Breast epithelium (tissue), 4 donors: ENCODE measurements at places on chromosomes 11 and 22. TPM values are rescaled to one million over a fixed set of nuclear protein-coding genes. Genes with fewer than 3 reads are reported as not detected.

- peak; percentile 62 for DNase-seq
Observed at GRCh38 chr11:65646958-65647701, 9.2 kb downstream of the SIPA1 start.

DNA sequence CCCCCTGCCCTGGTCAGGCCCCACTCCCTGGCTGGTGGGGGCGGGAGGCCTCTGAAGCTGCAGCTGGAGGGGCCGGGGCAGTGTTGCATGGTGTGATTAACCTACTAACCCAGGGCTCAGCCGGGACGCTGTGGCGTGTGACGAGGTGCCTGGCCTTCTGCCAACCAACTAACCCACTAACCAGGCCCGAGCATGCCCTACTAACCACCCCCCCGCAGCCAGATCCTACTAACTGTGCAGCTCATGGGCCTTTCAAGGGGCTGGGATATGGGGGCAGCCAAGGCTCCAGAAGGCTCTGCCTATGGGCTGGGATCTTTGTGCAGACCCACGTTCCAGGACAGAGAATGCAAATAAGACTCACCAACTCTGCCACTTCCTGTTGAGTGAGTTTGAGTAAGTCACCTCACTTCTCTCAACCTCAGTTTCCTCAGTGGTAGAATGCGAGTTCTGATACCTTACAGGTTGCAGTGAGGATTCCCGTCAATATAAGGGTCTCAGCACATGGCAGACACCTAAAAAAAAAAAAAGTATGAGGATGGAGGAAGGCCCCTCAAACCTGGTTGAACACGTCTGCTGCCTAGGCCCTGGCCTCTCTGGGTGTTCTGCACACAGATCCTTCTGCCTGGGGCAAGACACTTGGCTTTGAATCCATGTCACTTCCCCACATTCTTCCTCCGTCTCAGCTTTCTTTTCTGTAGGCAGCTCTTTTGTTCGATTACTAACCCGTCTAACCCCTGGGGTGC is 14.1 kb downstream of the MIAT start:
- peak; percentile 23 for DNase-seq

DNA sequence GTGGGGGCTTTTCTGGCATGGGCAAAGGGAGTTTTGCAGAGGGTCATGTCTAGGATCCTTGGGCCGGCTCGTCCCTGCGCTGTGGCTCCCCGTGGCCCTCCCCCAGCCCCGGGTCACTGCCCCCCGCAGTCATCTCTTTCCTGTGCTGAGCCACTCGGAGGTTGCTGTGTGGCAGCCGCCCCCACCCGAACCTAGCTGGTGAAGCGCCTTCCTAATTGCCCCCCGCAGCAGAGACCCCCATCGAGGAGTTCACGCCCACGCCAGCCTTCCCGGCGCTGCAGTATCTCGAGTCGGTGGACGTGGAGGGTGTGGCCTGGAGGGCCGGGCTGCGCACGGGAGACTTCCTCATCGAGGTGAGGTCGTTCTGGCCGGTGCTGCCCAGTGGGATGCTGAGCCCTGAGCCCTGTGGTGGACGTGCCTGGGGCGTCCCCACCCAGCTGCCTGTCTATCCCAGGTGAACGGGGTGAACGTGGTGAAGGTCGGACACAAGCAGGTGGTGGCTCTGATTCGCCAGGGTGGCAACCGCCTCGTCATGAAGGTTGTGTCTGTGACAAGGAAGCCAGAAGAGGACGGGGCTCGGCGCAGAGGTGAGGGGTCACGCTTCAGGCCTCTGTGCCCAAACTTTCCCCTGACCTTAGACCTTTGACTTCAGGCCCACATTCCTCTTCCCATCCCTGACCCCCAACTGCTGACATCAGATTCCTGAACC is 32.0 kb downstream of the SHANK3 start:
- no peak for DNase-seq

GRCh38 chr11:34891611-34892010 is 24.6 kb downstream of the APIP start:
- no peak for DNase-seq

- no peak for DNase-seq
Observed at GRCh38 chr22:43227239-43227630, 40.3 kb upstream of the TTLL12 start.

GRIA4 gene
- total RNA-seq = 27.7 TPM

CFAP68 gene
- total RNA-seq = 31.2 TPM

DNA sequence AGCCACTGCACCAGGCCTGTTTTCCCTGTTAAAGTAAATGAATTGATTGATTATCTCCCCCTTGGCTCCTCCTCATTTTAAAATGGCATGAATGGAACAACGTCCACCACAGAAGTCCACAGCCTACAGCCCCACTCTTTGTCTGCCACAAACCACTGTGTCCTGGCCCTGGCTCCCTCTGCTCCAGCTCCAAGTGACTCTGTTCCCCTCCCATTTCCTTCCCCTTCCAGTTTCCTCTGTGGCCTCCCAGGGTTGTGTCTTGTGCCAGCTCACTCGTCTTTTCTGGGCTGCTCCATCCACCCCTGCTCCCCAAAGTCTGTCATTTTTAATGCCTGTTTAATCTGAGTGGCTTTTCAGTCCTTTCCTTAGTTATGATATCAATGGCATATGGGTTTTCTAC is 52.4 kb upstream of the CD5 start:
- DNase-seq = no peak

GRCh38 chr11:1733009-1733715 is 17.2 kb downstream of the IFITM10 start:
- no peak for DNase-seq

DNA sequence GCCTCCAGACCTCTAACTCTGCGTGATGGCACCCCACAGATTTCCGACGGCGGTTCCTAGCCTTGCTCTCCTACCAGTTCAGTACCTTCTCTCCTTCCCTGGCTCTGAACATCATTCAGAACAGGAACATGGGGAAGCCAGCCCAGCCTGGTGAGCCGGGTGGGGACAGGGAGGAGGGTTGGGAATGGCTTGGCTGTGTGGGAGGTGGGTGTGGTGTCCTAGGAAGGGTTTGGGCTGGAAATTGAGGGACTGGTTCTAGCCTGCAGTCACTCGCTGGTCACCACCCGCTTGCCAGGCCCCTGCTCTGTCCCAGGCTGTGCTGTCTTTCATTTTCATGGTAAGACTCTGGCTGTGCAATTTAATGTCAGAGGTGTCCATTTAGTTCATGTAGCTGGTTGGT is 33.9 kb downstream of the NAT10 start:
- DNase-seq = no peak

DNA sequence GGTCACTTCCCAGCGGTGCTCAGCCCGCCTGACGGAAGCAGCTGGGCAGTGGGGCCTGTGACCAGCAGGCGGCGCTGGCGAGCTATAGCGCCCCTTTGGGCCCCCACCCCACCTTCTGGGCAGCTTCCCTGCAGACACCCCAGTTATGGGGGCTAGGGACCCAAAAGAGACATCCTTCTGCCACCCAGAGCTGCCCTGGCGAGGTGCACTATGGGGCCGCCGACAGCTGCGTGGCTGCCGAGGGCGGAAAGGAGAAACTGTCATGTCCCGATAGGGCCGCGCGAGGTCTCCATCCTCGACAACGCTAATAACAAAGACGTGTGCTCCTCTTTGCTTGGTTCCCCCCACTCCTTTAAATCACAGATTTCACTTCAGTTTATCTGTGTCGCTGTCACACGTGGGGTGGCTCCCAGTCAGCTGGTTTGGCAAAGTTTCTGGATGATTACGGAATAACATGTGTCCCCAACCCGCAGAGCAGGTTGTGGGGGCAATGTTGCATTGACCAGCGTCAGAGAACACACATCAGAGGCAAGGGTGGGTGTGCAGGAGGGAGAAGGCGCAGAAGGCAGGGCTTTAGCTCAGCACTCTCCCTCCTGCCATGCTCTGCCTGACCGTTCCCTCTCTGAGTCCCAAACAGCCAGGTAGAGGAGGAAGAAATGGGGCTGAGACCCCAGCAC is 673 bp upstream of the MYO7A start:
- no peak for DNase-seq

KRTAP5-10 gene
- not detected for total RNA-seq

- DNase-seq = no peak
Observed at GRCh38 chr22:46801331-46801811, 38.9 kb downstream of the TBC1D22A start.

USP35 gene
- 11.3 TPM for total RNA-seq

DNA sequence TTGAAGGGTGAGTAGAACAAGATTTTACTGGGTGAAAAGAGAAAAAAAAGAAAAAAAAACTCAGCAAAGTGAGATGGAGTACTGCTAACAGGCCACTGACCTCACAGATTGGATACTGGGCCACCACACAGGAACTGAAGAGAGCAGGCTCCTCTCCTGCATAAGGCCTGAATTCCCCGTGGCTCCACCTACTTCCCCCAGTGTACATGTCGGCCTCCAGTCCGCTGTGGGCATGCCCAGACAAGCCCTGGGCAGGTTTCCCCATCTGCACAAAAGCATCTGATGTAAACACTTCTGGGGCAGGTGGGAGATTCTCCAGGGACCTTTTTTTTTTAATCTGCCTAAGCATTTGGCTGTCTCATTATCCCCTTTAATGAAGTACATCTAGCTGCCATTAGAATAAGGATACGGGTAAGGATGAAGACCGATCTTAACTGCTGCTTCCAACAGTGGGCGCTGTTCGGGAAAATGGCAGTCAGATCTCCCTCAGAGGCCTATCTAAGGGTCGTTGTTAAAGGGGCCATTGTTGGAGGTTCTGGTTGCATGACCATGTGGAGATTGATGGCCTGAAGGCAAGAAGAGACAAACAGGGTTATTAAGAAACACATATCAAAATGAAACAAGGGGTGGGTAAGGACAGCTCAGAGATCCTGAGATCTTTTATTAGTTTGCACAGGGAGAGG is 48.5 kb downstream of the MS4A13 start:
- no peak for DNase-seq

GRCh38 chr11:77187776-77188632 is 60.0 kb downstream of the MYO7A start:
- DNase-seq = peak; percentile 65

- DNase-seq = no peak
Observed at GRCh38 chr11:105507496-105508254, 102.2 kb upstream of the GRIA4 start.

DNA sequence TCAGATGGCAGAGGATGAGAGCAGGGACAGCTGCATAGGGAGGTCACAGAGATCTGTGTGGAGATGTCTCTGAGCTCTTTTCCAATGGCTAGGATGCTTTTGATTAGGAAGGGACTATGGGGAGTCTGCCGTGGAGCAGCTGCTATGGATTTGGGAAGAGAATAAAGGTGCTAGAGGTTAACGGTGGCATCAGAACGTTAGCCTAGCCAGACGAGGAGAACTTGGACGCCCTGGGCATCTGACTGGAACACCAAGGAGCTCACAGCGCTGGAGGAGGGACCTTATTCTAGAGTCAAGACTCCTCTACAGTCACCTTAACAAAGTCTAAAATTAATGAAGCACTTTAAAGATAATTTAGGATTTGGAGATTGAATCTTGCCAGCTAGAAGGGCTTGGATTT is 157.2 kb upstream of the B3GAT1 start:
- DNase-seq = no peak
